K562 (cell line): ENCODE measurements at places on chromosomes 6 and 20. TPM values are rescaled to one million over a fixed set of nuclear protein-coding genes. Genes with fewer than 3 reads are reported as not detected.

- no peaks in the 10 kb centered on the region for H3K4me1 ChIP-seq
- no peaks in the 10 kb centered on the region for H3K36me3 ChIP-seq
Observed at GRCh38 chr6:168858926-168859325, 394.7 kb downstream of the THBS2 start.

GRCh38 chr6:16933961-16934360 is 167.9 kb upstream of the STMND1 start:
- no peaks in the 10 kb centered on the region for H3K27me3 ChIP-seq
- no peak overlapping the region for H3K4me3 ChIP-seq
- no peak overlapping the region for H3K27ac ChIP-seq
- no peaks in the 10 kb centered on the region for H3K4me1 ChIP-seq
- no peaks in the 10 kb centered on the region for H3K36me3 ChIP-seq
- DNase-seq, result no peak

GRCh38 chr6:89042664-89043063 is 37.9 kb upstream of the PNRC1 start:
- H3K27ac ChIP-seq, result no peak overlapping the region
- no peaks in the 10 kb centered on the region for H3K36me3 ChIP-seq
- H3K27me3 ChIP-seq, result no peaks in the 10 kb centered on the region
- H3K4me3 ChIP-seq, result no peak overlapping the region

DNA sequence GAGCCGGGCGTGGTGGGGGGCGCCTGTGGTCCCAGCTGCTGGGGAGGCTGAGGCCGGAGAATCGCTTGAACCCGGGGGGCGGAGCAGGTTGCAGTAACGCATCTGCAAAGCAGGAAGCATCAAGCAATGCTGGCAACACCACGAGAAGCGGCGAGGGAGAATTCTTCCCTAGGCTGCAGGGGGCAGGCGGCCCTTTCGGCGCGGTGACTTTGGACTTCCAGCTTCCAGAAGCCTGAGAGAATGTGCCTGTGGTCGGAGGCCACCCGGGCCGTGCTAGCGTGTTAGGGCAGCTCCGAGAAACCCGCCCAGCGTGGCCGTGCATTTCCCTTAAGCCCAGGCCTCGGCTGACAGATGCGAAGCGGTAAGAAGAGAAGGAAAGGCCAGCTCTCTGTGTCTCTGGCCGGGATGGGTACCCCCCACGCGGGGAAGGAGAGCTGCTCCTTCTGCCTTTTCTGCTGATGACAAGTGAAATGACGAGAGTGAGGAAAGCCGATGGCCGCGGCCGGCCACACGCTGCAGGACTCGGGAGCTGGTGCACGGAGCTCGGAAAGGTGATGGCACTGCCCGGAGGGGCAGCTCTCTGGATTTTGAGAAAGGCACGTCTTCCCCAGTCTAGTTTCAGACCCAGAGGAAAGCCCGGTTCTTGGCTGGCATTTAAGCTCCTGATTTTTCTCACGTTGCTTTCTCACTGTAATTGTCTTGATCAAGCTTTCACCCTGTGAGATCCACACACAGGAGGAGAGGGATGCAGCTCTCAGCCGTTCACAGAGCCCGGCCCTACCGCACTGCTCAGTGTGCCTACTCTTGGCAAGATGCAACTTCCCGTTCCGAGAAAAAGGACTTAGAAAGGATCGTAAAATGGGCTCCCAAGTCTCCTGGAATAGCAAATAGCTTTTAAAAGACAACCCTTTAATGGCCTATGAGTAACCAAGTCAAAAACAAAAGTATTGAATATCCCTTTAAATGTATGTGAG is 68.3 kb upstream of the EXOC2 start:
- no peak for DNase-seq
- H3K27me3 ChIP-seq, result peaks cover 49% of the 10 kb centered on the region
- peaks cover 8% of the 10 kb centered on the region; the same call in 1 of the 2 replicates for H3K4me1 ChIP-seq
- H3K36me3 ChIP-seq, result no peaks in the 10 kb centered on the region
- no peak overlapping the region for H3K27ac ChIP-seq
- no peak overlapping the region for H3K4me3 ChIP-seq

- H3K27ac ChIP-seq, result no peak overlapping the region
- no peaks in the 10 kb centered on the region for H3K27me3 ChIP-seq
- peaks cover 79% of the 10 kb centered on the region for H3K36me3 ChIP-seq
- no peaks in the 10 kb centered on the region for H3K4me1 ChIP-seq
- DNase-seq, result no peak
Observed at GRCh38 chr6:89734526-89734925, 85.1 kb downstream of the MDN1 start.

DNA sequence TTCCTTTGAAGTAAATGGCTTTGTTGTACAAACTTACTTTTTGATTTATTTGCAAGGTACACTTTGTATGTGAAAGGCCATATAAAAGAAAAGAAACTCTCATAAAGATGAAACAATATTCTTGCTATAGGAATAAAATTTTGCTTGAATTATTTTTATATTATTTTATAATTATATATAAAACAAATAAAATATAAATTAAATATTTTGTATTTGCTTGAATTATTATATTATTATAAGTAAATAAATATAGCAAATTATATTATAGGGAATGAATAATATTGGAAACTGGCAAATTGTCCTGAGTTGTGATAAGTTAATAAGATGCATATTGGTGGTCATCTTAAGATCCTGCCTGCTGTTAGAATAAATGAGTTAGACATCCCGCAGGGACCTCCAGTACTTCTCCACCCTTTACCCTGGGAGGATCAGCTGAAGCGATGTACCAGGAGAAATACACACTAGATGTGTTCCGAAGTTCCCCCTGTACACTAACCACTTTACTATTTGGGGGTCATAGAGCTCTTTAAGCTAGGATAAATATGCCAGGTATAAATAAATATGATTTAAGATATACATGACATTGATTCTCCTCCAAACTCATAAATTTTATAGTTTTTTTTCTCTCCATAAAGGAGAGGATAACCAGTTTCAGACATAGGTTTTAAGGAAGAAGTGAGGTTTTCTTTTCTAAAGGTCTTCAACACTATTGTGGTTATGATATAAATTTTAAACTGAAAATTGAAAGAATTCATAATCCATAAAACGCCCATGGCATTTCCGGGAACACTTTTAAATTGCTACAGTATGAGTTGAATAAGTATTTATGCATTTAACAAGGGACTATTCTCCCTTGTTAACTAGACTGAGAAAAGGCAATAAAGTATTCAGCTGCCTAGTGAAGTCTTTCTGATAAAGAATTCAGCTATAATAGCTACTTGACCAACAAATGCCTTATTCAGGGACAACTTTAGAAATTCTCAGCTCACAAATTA is 486.3 kb upstream of the MARCKS start:
- DNase-seq, result no peak
- no peak overlapping the region for H3K4me3 ChIP-seq
- no peaks in the 10 kb centered on the region for H3K36me3 ChIP-seq

DNA sequence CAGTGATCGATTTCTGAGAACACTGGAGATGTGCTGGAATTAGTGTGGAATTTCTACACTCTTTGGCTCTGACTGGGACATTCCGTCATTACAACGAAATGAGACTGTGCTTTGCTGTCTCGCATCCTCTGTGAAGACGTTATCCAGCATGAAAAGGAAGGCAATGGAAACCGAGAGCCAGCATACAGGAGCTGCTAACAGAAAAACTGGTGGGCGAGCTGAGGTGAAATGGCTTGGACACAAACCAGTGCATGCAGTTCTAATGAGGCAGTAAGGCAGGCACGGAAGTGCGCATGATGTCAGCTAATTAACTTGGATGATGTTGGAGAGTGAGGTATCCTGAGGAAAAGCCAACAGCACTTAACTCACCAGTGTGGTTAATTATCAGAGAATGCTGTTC is 202.8 kb upstream of the AGPAT4 start:
- H3K27me3 ChIP-seq, result peaks cover 32% of the 10 kb centered on the region
- DNase-seq, result no peak
- no peaks in the 10 kb centered on the region for H3K4me1 ChIP-seq
- no peak overlapping the region for H3K4me3 ChIP-seq
- no peak overlapping the region for H3K27ac ChIP-seq
- H3K36me3 ChIP-seq, result no peaks in the 10 kb centered on the region

DCDC2 gene
- total RNA-seq, result 0.04 TPM in 1 of 2 replicates, not detected in the other

ZBP1 gene
- not detected in 2 replicates for total RNA-seq
